Femur (tissue), 1 donor: ENCODE measurements at places on chromosomes 1 and 21.
A peak's percentile ranks its signal among the peaks of the same experiment; 100 is the strongest.

DNA sequence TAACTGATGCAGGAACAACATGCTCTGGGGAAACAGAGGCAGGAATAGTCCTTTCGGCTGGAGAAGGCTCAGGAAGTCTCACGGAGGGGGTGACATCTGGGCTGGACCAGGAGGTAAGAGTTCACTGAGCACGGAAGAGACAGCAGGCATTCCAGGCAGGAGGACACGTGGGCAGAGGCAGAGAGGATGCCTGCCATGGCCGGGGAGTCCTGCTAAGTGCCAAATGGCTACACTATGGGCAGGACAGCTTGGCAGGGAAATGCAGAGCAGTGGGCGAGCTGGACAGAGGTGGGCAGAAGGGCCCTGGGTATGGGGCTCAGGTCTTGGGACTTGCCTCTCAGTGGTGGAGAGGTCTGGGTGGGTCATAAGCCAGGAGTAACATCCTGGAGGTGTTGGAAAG lies 17.6 kb downstream of the ALDH4A1 start:
- no peak for DNase-seq

DNA sequence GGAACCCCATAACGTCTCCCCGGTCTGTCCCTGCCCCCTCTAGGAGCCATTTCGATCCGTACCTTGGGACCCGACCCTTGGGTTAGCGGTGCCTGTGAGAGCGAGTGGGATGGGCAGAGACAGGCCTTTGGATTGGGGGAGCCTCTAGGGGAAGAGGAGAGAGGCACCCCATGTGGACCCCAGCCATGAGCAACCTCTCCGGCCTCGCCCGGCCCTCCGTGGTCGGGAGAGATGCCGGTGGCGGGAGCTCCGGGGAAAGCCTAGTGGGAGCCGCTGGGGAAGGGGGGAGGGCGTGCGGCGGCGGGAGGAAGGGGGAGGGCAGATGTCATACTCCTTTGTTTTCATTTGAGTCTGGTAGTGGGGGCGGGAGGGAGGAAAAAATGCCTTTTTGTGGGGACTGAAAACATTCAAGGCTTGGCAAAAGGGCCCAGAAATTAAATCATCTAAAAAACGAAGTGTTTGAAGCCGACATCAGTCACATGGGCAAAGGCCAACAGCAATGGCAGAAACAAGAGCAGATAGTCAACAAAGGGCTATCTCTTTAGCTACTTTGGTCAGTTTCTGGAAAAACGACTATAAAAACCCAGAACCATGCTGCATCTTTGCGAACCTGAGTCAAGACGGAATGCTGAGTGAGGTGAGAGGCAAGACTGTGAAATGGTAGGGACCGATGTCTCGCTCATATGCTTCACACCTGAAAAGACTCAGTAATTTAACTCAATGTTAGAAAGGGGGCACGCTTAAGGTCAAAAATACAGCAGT lies 758 bp downstream of the PTBP2 start:
- DNase-seq: peak; percentile 85

- peak; percentile 5 for DNase-seq
Measured at GRCh38 chr1:53644909-53645689, 93.9 kb downstream of the GLIS1 start.

DNA sequence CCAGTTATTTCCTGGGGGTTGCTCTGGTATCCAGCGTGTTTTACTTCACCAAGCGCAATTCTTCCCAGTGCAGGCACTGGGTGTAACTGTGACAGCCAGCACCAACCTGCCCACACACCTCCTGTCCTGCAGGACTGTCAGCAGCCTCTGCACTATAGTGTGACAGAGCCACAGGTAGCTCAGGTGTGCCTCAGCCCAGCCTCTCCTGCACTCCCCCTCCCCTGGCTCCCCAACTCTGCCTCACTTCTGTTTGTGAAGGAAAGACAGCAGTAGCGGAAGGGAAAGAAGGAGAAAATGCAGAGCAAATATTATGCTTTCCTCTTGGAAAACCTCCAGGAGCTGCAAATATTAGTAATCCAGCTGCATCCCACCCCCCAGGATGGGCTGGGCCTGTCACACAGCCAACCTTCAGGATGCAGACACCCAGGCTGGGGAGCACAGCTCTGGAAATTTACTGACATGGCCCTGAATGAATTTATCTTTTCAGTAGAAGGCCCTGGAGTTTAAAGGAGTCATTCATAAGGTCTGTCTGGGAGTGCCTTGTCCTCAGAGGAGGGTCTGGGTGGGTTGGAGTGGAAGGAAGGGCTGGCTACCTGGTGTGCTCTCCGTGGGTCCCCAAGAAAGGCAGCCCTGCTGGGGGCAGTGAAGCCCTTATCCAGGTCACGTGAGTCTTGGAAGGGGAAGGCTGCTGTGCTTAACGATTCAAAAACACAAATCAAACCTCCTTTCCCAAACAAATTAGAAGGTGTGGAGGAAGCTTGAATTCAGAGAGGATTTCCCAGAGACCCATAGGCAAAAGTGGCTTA lies 20.9 kb downstream of the CAPN2 start:
- peak; percentile 75 for DNase-seq

DNA sequence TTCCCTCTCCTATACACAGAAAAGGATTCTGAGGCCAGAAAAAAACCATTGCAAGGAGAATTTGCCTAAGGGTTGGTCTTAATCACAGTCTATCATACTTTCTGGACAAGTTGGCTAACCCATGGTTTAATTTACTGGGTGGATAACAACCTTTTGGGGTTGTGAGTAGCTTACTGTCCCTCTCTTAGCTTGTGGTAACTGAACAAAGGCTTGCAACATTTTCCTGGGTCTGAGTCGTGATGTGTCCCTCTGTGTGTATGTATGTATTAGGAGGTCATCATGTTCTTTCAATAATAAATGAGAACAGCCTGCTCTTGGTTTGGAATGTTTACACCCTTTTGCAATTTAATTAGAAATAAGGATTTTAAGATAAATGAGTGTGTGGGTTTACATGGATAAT lies 36.7 kb downstream of the PAPPA2 start:
- no peak for DNase-seq

- DNase-seq: no peak
Measured at GRCh38 chr1:160131803-160132565, 16.4 kb downstream of the ATP1A2 start.

DNA sequence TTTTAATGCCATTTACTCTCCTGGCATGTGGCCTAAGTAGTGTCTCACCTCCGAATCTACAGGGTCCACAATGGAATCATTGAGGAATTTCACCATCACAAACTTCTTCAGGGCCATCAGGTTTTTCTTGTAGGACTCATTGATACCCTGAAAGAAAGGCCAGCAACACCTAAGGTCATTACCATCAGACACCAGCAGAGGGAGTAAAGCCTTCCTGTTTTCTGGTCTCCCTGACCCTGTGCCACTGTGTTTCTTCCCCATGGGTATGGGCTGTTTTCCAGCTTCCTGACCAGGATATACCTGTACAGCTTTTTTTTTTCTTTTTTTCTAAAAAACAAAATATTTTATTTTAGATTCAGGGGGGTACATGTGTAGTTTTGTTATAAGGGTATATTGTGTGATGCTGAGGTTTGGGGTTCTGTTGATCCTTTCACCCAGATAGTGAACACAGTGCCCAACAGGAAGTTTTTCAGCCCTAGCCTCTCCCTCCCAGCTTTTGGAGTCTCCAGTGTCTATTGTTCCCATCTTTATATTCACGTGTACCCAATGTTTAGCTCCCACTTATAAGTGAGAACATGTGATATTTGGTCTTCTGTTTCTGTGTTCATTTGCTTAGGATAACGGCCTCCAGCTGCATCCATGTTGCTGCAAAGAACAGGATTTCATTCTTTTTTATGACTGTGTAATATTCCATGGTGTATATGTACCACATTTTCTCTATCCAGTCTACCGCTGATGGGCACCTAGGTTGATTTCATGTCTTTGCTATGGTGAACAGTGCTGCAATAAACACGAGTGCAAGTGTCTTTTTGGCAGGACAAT lies 18.3 kb downstream of the PPT1 start:
- DNase-seq: no peak

DNA sequence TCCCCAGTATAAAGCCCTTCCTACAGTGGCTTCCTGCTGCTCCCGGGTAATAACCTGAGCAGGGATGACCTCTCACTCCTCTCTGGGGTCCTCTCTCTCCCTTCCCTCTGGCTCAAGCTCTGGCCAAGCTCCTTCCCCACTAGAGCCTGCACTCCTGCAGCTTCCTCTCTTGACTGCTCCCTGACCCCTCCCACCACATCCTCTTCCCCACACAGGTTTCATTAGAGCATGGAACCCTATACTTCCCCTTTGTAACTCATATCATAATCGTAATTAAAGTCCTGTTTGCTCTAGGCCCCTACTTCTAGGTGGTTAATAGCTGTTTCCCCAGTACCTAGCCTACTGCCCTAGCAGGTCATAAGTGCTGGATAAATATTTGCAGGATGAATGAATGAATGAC lies 146.2 kb downstream of the C1orf21 start:
- DNase-seq: no peak

DNA sequence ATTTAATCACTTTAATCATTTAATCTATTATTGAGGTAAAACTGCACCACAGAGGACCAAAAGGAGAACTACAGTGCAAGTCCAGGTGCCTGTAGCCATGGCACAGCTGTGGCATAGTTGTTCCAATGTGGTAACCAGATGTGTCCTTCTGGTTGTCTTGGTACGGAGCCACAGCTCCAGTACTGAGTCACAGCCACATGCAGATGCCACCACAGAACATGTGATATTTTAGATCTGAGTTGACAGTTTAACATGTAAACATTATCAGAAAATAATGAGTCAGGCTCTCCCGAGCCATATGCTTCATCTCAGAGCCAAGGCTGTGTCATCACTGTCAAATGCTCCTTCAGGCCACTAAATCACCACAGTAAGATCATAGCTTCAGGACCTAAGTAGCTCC lies 56.4 kb upstream of the RGS7 start:
- no peak for DNase-seq

DNA sequence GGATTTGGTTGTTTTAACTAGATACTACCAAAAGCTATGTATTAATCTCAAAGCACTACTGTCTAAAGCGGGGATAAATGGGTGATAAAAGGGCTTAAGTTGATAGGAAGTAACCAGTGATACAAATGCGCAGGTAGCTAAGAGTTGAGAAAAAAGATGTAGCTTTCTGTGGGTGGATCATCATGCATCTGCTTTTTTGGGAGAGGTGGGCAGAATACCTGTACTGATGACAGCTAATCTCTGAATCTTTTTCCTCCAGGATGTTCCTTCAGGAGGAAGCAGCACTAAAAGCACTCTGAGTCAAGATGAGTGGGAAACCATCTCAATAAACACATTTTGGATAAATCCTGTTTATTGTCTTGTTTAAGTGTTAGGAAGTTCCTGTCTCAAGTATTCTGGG lies 1.2 kb downstream of the RPS27 start:
- no peak for DNase-seq

- peak; percentile 13 for DNase-seq
Measured at GRCh38 chr1:228980232-228980937, 245.1 kb downstream of the RHOU start.

GRCh38 chr1:223223091-223223995 lies 80.3 kb upstream of the TLR5 start:
- peak; percentile 13 for DNase-seq

GRCh38 chr1:178189814-178190213 lies 95.9 kb downstream of the RASAL2 start:
- DNase-seq: no peak

- DNase-seq: no peak
Measured at GRCh38 chr1:174982971-174983689, 16.6 kb upstream of the CACYBP start.

GRCh38 chr1:13753636-13754402 lies 53.8 kb downstream of the PRDM2 start:
- DNase-seq: no peak

GRCh38 chr1:185549906-185550305 lies 184.3 kb upstream of the HMCN1 start:
- DNase-seq: no peak

DNA sequence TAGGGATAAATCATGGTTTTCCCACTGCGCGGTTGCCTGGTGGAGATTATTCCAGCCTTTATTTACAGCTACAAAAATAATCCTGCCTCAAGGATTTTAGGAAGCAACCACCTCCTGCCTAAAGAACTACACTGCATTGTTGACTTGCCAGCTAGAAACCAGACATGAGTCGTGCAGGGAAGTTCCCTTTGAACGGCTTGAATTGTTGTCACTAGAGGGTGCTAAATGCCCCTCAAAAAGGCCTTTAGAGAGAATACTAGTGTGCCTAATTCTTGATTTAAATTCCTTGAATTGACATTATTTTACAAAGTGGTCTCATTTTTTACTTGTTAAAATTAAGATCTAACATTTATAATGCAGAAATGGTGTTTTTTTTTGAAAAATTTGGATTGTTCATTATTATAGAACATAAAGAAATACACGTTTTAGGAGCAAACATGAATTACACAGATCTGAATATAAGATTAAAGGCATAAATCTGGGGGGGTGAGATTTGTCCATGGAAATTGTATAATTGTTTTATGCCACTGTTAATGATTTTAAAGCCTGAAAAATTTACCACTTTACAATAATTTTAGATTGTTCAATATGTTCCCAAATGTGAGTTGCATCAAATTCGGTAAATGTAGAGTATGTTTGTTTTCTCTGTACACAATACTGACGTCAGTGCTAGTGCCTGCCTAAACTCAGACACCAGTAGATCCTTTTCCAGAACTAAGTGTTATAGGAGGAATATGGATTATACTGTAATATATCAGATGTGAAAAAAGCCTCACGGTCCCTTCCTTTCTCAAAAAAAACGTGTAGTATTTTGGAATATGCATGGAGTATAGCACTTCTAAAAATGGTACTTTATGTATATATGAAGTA lies 7.6 kb upstream of the ERG start:
- DNase-seq: peak; percentile 62

- DNase-seq: no peak
Measured at GRCh38 chr1:162018418-162018817, 5.3 kb downstream of the OLFML2B start.
